HFFc6 (cell line): ENCODE measurements at places on chromosomes 2 and 18. TPM values are rescaled to one million over a fixed set of nuclear protein-coding genes. Genes with fewer than 3 reads are reported as not detected.

Gene ZAP70
- total RNA-seq, result not detected in 2 replicates

Gene PHOSPHO2
- total RNA-seq, result 1.2 to 1.6 TPM (median 1.6 TPM) in 3 replicates

Gene RPS27A
- 871 to 878 TPM (median 872 TPM) in 3 replicates for total RNA-seq

Gene IL36G
- total RNA-seq, result not detected in 3 replicates

Gene FABP1
- total RNA-seq, result not detected in 3 replicates

Gene TEX51
- total RNA-seq, result not detected in 2 replicates

Gene ERLEC1
- 90.9 to 102 TPM (median 94.8 TPM) in 3 replicates for total RNA-seq

Gene GREB1
- 0.05 TPM in 1 of 3 replicates, not detected in the others for total RNA-seq

Gene DLX1
- 9.0 and 11.8 TPM in 2 replicates for total RNA-seq

DNA sequence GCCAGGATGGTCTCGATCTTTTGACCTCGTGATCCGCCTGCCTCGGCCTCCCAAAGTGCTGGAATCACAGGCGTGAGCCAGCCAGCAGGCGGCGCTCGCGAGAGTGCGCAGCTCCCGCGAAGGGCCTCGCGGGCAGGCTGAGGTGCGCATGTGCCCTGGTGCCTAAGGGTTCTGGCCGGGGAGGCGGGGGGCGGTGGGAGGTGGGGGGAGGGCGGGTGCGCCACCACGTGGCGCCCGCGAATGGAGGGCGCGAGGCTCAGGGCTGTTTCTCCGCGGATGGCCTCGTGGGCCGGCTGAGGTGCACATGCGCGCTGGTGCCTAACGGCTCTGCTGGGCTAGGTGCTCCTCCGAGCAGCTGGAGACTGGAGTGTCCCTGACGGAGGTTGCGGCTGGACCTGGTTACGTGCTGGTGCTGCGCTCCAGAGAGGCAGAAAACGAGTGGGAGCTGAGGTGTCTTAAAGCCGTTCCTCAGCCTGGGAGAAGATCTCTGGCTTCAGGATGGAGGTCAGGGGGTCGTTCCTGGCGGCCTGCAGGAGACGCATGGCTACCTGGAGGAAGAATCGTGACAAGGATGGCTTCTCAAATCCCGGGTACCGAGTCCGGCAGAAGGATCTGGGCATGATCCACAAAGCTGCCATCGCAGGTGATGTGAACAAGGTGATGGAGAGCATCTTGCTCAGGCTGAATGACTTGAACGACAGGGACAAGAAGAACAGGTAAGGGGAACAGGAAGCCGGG is at the start of gene ANKRD62:
ANKRD62 (plus strand) TSS at position 324 of the 738 bp plus-strand sequence; CDS start at position 499, 175 bp downstream.
- DNase-seq, result no peak

DNA sequence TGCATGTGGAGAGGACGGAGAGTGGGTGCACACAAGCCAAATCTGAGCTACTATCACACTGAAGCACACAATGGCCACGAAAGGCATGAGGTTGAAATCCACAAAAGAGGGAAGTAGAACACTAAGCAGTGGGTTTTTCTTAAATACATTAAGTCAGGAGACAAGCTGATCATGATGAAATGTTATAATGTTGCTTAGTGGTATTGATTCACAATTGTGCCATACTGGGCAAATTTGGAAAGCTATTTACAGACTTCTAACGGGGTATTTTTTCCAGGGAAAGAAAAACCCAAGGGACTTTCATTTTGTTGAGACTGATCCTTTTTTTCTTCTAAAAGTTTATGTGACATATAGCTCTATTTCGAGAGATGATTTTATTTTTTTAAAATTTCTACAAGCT is 100.8 kb upstream of the CNGA3 start:
- DNase-seq, result no peak

DNA sequence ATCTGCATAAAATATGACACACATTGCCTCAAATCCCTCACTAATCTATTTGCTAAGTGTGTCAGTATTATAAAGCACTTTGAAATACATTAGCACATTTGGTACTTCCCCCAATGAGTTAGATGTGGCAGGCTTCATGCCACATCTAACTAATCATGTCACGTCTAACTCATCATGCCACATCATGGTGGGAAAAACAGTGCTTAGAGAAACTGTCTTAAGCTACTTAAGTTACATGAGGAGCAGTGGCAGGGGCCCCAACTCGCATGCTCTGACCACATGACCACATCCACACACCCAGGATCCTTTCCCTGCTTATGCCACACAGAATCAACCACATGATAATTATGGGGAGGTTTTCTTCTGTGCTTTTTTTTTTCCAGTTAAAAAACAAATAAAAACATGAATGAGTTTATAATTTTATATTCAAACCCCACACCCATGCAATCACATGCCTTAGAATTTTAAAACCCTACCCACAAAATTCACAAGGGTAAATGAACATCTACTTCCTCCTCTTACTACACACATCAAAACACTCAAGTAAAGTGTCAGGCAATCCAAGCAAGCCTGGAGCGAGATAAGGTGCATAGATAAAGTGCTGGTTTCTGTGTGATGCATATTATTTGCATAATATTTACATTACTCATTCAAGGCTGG is 1.6 kb downstream of the ABCA12 start:
- peak; percentile 12 for DNase-seq

- peak; percentile 37 for DNase-seq
These were observed 48.5 kb upstream of the DOCK10 start for GRCh38 chr2:225090746-225091145.

DNA sequence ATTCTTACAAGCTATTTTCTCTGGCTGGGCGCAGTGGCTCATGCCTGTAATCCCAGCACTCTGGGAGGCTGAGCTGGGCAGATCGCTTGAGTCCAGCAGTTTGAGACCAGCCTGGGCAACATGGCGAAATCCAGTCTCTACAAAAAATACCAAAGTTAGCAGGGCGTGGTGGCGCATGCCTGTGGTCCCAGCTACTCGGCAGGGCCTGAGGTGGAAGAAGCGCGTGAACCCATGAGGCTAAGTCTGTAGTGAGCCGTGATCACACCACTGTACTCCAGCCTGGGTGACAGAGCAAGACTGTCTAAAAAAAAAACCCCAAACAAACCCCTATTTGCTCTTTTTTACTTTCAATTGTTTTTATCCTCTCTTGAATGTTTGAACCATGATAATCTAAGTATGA is 37.0 kb downstream of the PPP4R1 start:
- no peak for DNase-seq

GRCh38 chr2:134365356-134365755 is 111.5 kb downstream of the MGAT5 start:
- DNase-seq, result peak; percentile 19

DNA sequence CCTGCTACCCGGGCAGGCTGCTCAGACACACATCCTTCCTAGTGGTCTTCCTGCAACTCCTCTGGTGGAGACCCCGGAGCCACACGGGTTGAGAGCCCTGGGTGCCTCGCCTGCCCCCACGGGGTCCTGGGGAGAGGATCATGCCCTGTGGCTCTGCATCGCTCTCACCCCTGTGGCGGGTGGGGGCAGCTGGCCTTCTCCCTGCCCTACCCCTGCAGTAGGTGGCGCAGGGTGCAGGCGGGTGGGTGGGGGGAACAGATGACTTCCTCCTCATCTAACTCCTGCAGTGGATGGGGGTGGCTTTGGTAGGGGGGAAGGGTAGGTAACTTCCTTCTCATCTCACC is 38.5 kb downstream of the TSHZ1 start:
- DNase-seq, result no peak

- DNase-seq, result no peak
These were observed 139.3 kb upstream of the EPAS1 start for GRCh38 chr2:46157966-46158310.

DNA sequence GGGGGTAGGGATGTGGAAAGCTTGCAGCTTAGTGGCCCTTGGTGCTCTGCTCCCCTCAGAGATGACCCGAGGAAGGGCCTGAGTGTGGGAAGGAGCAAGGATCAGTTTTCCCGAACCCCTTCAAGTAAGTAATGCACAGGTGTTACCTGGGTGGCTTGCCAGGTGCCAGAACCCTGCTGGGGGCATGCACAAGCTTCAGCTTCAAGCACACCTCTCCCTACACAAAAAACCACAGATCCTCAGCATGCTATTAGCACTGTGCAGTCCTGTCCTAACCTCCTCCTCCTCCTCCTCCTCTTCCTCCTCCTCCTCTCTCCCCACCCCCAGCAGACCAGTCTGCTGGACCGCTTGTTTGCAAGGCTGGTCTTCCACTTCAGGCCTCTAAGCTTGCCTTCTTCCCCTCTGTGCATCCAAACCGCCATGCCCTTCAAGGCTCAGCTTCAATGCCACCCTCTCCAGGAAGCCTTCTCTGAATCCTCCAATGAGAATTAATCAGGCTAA is 114.8 kb downstream of the ACAA2 start:
- DNase-seq, result no peak

DNA sequence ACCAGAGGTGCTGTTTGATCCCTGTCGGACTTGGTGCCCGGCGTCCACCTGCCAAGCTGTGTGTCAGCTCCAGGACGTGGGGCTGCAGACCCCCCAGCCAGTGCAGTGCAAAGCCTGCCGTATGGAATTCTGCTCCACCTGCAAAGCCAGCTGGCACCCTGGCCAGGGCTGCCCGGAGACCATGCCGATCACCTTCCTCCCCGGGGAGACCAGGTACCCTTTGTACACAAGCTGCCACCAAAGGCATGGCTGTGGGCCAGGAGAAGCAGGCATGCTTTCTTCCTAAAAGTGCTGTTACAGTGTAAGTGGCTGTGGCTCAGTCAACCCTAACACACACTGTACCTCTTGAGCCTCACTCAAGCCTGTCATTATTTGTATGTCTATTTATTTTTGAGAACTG is 103.3 kb downstream of the RNF144A start:
- no peak for DNase-seq

DNA sequence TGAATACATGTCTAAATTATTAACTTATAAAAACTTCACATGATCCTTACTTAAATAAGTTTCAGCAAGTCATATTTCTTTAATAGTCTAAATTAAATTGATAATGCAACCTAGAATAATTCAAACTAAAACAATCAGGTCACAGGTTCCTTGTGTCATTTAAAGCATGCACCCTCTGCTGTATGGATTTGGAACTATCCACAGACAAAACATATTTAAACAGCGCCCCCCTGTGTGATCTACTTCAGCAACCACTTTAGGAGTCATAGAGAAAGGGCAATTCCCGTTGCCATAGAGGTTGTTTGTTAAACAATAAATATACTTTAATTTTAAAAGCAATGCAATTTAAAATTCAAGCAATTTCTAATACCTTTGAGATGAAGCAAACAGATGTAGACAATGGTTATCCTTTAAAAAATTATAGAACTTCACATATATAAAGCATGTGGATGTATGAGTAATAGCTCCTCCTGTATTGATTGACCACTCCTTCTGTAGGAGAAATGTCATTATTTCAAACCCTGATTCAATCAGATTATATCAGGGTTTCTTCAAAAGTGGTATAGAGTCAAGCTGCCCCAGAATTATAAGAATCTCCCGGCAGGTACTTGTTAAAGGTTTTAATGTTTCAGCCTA is 21.2 kb downstream of the GRB14 start:
- DNase-seq, result peak; percentile 78

DNA sequence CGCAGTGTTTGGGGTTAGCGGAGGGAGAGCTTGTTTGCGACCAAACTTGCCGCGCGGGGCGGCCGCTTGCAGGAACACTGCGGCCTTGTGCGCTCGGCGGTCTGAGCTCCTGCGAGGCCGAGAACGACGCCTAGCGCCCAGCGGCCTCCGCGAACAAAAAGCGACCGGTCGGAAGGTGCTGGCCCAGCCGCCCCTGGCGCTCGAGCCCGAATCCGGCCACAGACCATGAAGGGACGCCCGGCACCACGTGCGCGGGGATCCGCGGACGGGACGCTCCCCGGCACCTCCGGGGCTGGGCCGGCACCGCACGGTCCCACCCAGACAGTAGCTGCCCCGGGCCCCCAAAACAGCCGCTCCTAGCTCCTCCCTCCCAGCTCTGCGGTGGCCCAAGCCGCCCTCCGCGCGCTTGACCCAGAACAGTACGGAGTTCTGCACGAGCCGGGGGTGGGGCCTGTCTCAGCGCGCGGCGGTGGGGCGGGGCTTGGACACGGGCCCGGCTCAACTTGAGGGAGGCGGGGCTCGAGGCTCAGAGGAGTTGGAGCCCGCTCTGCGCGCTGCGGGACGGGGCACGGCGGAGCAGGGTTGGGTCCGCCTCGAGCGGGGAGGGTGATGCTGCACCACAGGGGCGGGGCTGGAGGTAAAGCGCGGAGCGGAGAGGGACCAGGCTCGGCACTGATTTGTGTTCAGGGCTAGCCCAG is 664 bp upstream of the IMPA2 start:
- peak; percentile 97 for DNase-seq
